ENCODE measurements at places on chromosomes 13 and 19.

DNA sequence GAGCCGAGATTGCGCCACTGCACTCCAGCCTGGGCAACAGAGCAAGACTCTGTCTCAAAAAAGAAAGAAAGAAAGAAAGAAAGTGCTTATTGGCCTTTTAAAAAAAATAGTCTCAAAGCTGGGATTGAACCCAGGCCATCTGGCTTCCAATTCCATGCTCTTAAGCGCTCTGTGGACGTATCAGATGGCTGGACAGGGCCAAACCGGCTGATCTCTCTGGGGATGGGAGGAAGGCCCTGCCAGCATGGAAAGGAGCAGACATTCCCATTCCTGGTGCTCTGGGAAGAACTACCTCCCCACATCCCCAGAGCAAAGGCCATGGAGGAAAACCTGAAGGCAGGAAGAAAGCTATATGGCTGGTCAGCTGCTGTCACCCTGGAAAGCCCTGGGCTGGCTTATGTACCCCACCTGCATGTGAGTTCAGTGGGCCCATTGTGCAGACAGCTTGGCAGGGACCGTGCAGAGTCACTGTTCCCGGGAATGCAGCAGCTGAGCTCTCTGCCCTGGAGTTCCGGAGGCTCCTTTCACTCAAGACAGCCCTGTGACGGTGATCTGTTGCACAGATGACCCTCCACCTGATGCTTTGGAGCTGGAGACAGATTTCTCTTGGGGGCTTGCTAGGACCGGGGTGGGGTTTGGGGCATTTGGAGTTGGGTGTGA lies 84.3 kb downstream of the SIPA1L3 start:
- peaks cover 25% of the 10 kb centered on the region for H3K4me1 ChIP-seq
- DNase-seq = no peak
- H3K4me3 ChIP-seq = no peak overlapping the region
- H3K27ac ChIP-seq = peak overlapping the region; percentile 38
- H3K27me3 ChIP-seq = no peaks in the 10 kb centered on the region

DNA sequence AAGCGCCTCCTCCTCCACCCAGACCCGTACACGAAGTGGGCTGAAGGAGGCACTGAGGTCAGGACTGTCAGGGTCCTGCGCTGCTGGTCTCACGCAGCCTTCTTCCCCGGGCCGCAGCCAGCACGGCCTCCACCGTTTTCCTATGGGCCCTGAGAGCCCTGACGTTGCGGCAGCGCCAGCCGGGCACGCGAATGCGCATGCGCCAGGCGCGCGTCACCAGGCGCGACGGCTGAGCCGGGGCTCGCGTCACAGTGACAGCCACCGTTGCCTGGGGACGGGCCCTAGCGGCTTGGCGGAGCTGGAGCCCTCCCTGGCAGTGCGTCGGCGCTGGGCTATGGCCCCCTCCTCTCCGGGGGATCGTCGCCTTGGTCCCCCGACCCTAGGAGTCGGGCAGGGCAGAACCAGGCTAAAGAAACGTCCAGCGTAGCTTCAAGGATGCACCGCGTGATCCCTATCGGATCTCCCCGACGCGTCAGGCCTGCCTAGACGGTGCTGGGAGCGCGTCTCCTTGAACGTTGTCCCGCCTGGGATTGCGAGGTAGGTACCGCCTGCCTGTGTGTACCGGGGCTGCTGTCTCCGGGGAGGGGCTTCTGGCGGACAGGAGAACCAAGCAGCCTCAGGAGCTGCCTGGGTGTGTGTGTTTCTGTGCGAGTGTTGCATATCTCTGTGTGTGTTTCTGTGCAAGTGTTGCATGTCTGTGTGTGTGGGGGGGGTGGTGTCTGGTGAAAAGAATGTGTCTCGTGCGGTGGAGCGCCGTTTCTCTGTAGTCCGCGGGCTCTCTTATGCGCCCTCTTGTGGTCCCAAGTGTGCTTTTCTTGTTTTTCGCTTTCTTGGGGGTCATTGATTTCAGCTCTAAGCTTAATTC lies 43.2 kb downstream of the ZNF571 start:
- no peak overlapping the region for H3K27ac ChIP-seq
- H3K27me3 ChIP-seq = no peaks in the 10 kb centered on the region
- H3K36me3 ChIP-seq = no peaks in the 10 kb centered on the region
- H3K4me3 ChIP-seq = no peak overlapping the region
- no peak for DNase-seq

DNA sequence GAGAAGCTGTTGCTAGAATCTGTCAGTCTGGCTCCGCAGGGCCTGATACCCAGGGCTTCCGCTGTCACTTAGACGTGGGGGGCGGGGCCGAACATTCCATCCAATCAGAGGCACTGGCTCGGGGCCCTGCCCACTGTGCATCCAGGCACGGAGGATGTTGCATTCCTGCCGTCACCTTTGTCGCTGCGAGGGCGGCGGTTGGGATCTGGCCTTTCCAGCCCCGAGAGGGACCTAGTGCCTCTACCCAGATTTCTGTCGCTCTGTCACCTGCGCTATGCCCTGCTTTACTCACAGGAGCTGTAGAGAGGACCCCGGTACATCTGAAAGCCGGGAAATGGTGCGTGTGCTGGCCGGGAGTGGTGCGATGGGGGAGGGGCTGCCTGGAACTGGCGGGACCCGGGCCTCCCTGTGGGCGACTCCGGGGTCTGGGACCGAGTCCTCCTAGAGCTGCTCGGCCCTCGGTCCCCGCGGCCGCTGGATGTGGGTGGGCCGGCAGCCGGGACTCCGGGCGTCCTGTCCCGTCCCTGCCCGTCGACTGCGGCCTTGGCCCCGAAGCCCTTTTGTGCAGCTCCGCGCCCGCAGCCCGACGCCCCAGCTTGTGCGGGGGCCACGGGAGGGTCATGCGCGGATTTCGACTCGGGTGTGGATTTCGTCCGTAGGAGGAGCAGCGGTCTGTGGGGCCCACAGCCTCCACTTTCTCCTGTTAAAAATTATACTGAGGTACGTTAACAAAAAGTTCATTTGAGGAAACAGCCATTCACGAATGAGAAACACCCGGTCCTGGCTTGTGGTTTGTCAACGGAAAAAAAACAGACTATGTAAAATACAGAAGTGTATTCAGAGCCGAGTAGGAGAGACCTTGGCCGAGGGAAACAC lies at the start of gene ZNF439:
ZNF439 (plus strand) TSS at position 133 of the 876 bp plus-strand sequence; CDS start at position 275, 142 bp downstream.
- peak; percentile 98 for DNase-seq
- peaks cover 28% of the 10 kb centered on the region for H3K36me3 ChIP-seq
- H3K4me1 ChIP-seq = peaks cover 19% of the 10 kb centered on the region
- peak within 1 kb of the TSS; percentile 84 for H3K4me3 ChIP-seq

- no peak for DNase-seq
- H3K4me3 ChIP-seq = no peak overlapping the region
- H3K27ac ChIP-seq = no peak overlapping the region
- H3K36me3 ChIP-seq = no peaks in the 10 kb centered on the region
Observed at GRCh38 chr19:18059902-18060301, 26.8 kb downstream of the IL12RB1 start.

DNA sequence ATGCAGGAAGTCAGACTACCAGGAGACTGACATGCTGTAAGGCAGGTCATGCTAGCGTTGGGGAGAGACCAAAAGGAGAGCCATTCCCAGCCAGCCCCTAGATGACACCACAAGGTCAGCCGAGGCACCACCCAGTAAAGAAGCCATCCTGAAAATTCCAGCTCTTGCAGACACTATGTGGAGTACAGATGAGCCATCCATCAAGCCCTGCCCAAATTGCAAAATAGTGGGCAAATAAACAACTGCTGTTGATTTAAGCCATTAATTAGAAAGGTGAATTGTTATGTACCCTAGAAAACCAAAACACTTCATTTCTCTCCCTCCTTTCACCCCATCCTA lies 82.1 kb downstream of the TBC1D4 start:
- no peak overlapping the region for H3K27ac ChIP-seq
- DNase-seq = no peak
- peaks cover 6% of the 10 kb centered on the region for H3K4me1 ChIP-seq
- no peaks in the 10 kb centered on the region for H3K36me3 ChIP-seq
- H3K4me3 ChIP-seq = no peak overlapping the region
- H3K27me3 ChIP-seq = no peaks in the 10 kb centered on the region

DNA sequence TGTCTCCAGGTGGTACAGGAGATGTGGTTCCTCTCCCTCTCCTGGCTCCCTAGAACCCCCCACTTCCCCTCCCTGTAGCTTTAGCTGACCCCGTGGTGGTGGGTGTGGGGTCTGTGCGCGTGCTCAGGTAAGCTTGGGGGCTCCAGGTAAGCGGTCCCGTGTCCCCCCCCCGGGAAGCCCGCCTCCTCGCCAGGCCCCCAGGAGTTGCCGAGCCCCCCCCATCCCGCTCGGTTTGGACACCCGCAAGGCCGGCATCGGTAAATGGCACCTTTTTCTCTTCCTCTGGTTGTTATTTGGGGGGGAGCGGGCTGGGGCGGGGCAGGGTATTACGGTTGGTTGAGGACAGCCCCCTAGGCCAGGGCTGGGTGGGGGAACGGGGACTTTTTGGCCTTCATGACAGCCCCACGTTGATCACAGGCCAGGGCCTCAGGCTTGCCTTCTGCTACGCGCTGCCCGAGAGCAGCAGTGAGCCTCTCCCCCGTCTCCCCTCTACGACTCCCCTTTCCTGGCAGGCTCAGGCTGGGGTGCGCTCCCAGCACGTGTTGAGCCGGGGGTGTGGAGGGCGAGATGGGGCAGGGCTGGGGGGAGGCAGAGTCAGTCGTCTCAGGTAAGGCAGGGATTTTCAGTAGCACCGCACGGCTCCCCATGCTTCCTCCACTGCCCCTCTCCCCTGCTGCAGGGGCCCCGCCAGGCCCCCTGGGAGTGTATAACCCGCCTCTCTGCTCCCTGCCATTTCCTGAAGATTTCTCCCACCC lies 10.7 kb upstream of the LIN7B start:
- H3K27ac ChIP-seq = no peak overlapping the region
- H3K4me3 ChIP-seq = no peak overlapping the region
- DNase-seq = no peak

DNA sequence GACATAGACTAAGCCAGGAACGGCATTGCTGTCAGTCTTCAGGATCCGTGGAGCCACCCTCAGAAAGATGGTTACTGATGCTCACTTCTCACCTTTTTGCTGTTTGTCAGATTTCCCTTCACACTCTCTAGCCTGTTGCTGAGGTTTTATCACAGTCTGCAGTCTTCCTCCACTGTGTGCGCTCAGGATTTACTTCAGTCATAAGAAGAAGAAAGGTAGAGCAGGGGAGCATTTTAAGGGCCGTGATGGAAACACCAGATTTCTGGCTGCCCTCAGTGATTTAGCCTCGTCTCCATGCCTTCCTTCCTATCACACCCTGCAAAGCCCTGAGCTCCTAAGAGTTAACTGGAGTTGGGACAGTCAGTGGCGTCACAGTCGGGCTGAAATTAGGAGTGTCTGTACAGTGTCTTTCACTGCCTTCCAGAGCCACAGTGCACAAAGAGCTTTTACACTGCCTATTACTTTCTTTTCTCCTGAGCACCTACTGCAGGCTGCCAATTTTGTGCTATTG lies 60.0 kb upstream of the GPR183 start:
- H3K36me3 ChIP-seq = peaks cover 14% of the 10 kb centered on the region
- DNase-seq = no peak
- no peak overlapping the region for H3K27ac ChIP-seq
- H3K4me3 ChIP-seq = no peak overlapping the region
- peaks cover 34% of the 10 kb centered on the region for H3K4me1 ChIP-seq
- H3K27me3 ChIP-seq = no peaks in the 10 kb centered on the region

All from Karpas-422 (cell line).